ENCODE measurements at places on chromosomes 11 and 22.

- no peak for DNase-seq
Observed at GRCh38 chr22:29269731-29270474, 1.8 kb downstream of the EWSR1 start.

DNA sequence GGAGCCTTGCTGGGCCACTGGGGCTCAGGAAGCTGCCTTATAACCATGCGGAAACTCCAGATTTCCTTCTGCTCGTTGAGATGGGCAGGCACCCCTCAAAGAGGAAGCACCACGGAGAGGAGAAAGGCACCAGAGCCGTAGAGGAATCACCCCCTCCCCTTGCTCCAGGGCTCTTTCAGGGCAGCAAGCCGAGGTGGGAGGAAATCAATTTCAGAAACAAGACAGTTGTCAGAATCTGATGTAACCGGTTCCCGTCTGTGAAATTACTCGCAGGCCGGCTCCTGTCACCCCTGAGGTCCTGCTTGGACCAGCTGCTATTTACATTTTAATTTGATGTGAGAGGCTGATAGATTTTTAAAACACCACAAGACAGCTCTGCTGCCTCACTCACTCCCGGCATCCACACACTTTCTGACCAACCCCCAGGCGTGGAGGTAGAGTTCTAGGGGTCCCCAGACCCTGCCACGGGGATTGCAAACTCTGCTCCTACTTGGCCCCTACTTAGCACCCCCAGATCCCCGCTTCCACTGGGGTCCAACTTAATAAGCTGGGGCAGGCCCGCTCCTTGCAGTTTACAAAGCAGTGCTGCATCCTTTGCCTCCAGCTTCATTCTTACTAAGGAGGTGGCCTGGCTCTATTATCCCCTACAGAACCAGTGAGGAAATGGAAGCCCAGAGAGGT is 162.5 kb downstream of the CEP164 start:
- DNase-seq = no peak

DNA sequence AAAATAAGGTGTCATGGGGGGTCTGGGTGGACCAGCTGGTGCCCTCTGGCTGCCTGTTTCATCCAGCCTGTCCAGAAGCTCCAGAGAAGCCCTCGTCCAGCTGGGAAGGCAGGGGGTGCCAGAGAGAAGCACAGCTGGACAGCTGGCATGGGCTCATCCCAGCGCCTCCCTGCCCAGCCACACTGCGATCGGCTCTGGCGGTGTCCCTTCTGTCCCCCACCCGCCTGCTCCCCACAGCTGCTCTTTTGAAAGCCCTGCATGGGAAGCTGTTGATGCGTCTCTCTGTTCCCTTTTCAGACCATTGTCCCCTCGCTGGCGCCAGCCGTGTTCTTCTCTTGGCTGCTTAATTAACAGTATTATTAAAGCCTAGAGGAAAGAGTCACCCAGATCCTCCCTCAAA is 86.5 kb downstream of the MN1 start:
- no peak for DNase-seq

- DNase-seq = no peak
Observed at GRCh38 chr11:1466784-1467183, 19.8 kb downstream of the MOB2 start.

- DNase-seq = no peak
Observed at GRCh38 chr11:67364169-67364568, 9.2 kb downstream of the CLCF1 start.

DNA sequence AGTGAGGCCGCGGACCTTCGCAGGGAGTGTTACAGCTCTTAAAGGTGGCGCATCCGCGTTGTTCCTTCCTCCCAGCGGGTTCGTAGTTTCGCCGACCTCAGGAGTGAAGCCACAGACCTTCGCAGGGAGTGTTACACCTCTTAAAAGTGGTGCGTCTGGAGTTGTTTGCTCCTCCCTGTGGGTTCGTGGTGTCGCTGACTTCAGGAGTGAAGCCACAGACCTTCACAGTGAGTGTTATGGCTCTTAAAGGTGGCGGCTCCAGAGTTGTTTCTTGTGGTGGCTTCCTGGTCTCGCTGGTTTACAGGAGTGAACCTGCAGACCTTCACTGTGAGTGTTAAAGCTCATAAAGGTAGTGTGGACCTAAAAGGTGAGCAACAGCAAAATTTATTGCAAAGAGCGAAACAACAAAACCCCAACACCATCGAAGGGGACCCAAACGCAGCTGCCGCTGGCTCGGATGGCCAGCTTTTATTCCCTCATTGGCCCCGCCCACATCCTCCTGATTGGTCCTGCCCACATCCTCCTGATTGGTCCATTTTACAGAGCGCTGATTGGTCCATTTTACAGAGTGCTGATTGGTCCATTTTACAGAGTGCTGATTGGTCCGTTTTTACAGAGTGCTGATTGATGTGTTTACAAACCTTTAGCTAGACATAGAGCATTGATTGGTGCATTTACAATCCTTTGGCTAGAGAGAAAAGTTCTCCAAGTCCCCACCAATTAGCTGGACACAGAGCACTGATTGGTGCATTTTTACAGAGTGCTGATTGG is 1.2 kb upstream of the TMEM45B start:
- no peak for DNase-seq

DNA sequence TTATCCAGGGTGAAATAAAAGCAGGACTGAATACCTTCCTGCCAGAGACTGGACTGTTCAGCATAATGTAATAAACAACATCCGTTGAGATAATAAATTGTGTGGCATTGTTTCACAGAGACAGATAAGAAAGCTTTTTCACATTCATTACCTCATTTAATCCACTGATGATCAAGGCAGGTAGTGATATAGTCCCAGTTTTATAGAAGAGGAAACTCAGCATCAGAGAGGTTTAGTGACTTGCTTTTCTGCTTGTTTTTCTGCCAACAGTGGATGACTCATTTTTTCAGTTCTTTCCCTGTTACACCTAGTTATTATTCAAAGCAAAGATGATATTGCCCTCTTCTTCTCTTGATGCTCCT is 4.0 kb downstream of the MYO18B start:
- DNase-seq = no peak

DNA sequence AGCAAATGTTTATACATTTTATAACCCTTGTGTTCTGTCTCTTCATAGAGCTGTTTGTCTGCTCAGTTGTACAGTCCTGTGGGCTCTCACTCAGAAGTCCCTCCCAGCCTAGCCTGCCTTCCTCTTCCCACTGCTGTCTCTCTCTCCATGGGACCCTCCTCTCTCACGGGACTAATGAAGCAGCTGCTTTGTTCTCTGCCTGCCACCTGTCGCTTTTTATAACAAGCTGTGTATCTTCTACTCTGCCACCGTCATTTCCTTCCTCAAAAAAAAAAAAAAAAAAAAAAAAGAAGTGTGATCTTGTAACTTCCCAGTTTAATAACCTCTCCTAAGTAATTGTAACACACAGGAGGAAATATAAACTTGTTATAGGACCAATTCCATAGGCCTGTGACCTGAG is 92.2 kb upstream of the ALKBH3 start:
- no peak for DNase-seq

- no peak for DNase-seq
Observed at GRCh38 chr22:24230911-24231656, 13.8 kb downstream of the GGT5 start.

- no peak for DNase-seq
Observed at GRCh38 chr22:41777749-41778425, 22.6 kb upstream of the CCDC134 start.

DNA sequence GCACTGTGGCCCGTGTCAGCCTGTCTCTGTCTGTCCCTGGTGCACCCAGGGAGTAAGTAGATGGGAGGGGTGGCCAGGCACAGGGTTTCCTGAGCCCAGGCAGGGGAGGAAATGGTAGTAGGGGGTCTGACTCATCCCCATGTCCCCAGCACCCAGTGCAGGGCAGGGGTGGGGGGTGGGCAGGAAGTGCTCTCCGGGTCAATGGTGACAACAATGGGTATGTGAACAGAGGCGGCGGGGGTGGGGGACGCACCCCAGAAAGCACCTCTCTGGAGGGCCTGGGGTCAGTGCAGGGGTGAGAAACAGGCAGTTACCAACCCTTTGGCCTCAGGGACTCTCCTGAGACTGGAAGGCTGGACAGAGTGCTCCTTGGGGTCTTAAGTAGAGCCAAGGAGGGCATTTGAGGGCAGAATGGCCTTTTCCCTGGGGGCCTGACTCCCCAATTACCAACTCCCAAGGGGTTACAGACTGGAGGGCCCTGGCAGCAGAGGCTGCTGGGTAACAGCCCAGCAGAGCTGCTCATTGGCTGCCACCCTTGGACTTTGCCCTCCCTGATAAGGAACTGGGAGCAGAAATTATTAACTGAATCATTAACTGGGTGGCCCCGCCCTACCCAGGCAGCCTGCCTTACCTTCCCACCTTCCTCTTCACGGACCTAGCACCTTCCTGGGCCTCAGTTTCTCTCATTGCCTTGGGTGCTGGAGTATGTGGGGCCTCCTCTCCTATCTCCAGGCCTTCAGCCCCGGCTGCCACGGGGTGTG is 4.2 kb downstream of the MYRF start:
- no peak for DNase-seq

DNA sequence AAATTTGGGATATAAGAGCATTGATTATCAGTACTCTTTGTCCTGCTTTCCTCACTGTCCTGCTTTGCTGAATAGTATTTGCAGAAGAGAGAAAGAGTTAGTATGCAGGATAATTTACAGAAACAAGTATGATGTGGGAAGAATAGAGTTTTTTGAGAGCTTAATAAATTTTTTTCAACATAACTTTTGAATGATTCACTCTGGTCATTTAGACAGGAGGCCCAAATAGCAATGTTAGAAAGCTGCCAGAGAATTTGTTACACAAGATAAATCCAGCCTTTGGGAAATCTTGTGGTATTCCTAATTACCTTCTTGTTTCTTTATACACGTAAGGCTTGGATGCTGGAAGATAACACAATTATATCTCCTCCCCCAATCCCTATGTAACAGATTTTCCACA is 484.6 kb downstream of the CNTN5 start:
- DNase-seq = no peak

DNA sequence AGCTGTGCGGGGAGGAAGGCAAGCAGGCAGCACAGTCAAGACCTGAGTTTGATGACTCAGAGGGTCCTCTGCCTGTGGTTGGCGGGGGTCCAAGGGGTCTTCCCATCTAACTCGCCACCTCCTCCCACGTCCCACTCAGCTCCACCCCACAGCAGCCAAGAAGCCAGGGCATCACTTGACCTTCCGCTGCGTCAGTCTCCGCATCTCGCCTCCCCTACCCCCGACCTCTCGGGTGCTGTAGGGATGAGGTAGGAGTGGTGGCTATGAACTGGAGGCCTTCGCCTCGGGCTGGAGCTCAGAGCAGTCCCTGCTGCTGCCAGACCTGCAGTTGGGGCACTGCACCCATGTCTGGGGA is 90.6 kb downstream of the CDKN1C start:
- peak; percentile 75 for DNase-seq

DNA sequence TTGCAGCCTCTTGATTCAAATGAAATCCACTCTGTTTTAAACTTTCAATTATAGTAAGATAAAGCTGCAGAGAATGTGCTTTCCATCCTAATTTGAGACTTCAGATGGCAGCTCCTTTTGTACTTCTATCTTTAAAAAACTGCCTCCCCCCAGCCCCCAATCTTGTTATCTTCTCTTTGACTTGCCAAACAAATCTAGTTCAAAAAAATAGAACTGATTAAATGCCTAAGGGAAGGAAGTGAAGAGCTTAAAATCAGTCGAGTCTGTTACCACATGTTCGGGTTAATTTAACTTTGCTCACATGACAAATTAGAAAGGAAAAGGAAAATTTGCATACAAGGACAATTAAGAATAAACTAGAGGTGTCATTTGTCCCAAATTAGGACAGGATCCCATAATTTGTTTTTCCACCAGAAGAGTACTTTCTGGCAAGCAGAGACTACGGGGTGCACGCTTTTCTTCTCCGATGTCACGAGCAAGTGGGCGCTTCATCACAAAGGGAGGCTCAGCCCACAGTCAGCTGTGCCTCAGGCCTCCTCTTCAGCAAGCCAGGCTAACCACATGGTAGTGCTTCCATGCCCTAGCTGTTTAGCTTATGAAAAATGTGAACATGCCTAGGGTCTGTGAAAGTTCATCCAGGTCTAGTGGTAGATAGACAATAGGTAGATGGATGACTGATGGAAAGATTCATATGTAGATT is 69.0 kb upstream of the LDLRAD3 start:
- no peak for DNase-seq

All from chondrocyte (in vitro differentiated cells).